Right lung (tissue), 10 donors: ENCODE measurements at places on chromosomes 3 and 15. TPM values are rescaled to one million over a fixed set of nuclear protein-coding genes. Genes with fewer than 3 reads are reported as not detected.

Gene TIMP4
- polyA plus RNA-seq: 0.33 TPM

Gene CLDN11
- polyA plus RNA-seq: 6.3 TPM

- DNase-seq: no peak
These were observed 76.9 kb upstream of the ST8SIA2 start for GRCh38 chr15:92316586-92317295.

- DNase-seq: no peak
These were observed 667 bp upstream of the ACOX2 start for GRCh38 chr3:58537412-58538301.

GRCh38 chr3:28972921-28973320, 307.9 kb upstream of the RBMS3 start:
- DNase-seq: no peak

- no peak for DNase-seq
These were observed 58.7 kb upstream of the BBX start for GRCh38 chr3:107464037-107464436.

DNA sequence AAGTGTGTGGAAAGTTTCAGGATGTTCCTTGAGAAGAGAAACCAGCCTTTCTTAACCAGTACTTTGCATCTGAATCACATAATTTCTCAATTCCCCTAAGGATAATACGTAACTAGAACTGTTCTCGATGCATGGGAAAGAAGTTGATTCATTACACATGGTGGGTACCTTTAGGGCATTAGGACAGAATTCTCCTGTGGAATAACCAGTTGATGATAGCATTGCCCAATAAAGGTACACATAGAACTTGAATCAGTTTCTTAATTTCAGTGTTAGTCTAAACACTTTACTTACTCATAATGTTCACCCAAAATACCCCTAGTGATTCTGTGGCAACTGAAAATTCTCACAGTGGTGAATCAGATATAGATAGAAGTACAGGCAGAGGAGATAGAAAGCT, 1030.9 kb downstream of the ROBO1 start:
- no peak for DNase-seq
